Anterior cingulate cortex (tissue), 58 donors: ENCODE measurements at places on chromosomes 4 and X.

DNA sequence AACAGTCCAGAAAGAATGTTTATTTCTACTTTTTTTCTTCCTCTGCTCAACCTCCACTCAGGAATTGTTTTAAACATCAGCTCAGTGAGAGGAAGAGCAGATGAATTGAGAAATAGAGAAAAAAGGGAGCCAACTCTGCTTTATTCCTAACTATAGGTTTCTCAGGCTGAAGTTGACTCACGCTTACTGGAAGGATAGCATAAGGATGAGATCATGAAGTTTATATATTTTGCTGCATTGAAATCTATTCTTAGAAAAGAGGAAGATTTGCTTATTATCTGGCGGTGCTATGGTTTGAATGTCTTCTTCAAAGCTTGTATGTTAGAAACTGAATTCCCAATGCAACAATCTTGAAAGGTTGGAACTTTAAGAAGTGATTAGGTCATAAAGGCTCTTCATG lies 1673.4 kb upstream of the PCDH7 start:
- no peak for DNase-seq

- no peak for DNase-seq
Observed at GRCh38 chr4:113162089-113162488, 112.6 kb downstream of the ANK2 start.

DNA sequence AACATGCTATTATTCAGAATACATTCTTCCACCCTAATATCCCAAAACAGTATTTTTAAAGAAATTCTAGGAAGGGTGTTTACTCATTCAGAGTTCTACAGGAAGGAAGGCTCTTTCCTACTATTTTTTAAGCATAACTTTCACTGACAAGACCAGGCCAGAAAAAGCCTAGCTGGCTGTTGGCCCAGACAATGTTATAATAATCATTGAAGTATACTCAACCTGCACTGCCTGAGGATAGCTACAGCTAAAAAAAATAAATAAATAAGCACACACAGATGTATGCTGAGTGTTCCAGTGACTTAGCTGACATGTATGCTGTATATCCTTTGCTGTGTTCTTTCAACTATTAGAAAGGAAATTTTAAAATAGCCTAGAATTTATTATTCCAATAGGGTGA lies 145.8 kb upstream of the SPRY1 start:
- no peak for DNase-seq

GRCh38 chr4:177938226-177938625 lies 496.0 kb upstream of the AGA start:
- DNase-seq, result no peak
